ENCODE measurements at places on chromosomes 7 and 10.

- DNase-seq = no peak
These were observed 35.9 kb downstream of the PKD1L1 start for GRCh38 chr7:47912332-47912731.

GRCh38 chr10:74652664-74653063 is 173.7 kb upstream of the KAT6B start:
- no peak for DNase-seq

GRCh38 chr7:148882841-148883265 is 1.2 kb downstream of the EZH2 start:
- DNase-seq = no peak

GRCh38 chr10:122632031-122632430 is 67.6 kb downstream of the C10orf120 start:
- DNase-seq = no peak
